ENCODE measurements at places on chromosomes 7 and 10. TPM values are rescaled to one million over a fixed set of nuclear protein-coding genes. Genes with fewer than 3 reads are reported as not detected.

The ENTPD7 gene
- 13.3 TPM for total RNA-seq

The WASHC2A gene
- 28.3 TPM for total RNA-seq

The PDZD7 gene
- 0.85 TPM for total RNA-seq

The CLCN1 gene
- 0.04 TPM for total RNA-seq

The TAS2R4 gene
- 0.31 TPM for total RNA-seq

The ABCB1 gene
- total RNA-seq: not detected

The HGF gene
- total RNA-seq: not detected

DNA sequence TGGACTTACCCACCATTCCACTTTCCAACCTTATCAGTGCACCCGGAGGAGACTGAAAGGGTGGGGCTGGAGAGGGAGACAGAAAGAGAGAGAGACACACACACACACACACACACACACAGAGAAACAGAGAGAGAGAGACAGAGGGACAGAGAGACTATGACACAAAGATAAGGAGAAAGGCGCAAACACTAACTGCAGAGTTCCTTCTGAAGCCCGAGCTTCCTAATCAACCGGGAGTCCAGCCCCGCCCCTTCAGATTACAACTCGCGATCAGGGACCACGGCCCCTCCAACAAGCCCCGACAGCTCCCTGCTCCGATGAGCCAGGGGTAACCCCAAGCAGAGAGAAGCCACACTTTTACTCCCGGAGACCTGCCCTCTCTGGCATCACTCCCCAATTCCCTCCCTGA lies 499 bp downstream of the GAL3ST4 start:
- no peak for DNase-seq

DNA sequence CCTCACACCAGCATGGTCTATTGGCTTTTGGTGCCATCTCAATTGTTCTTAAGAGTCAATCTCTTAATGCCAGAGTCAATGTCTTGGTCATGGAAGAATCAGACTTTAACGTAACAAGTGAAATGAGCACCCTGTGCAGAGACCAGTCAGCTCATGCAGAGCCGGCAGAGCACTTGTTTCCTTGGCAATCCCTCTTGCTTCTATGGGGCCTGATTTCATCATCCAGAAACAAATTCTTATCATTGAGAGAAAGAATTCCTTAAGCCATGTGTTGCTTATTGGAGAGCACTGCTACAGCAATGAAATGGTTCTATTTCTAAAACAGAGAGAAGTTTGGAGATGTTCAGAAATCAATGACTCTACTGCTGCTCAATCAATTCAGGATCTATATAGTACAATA lies 212.8 kb downstream of the IPMK start:
- DNase-seq: no peak

Measured in foreskin keratinocyte (primary cell).